ENCODE measurements at places on chromosomes 2 and 18.

DNA sequence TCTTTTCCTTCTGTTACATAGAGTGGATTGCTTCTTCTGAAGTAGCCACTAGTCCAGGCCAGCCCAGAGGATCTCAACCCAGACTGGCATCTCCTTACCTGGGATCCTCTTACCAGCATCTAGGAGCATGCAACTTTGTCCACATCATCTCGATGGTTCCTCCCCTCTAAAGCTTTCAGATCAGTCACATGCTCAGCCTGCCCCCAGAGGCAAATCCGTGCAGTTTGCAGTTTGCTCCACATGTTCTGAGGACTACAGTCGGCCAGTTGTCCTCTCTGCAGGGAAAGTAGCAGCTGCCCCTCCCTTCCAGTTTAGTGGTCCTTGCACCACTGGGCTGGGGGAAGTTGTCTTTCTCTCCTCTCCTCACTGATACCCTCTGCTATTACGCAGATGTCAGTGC, 259.8 kb upstream of the APCDD1 start:
- no peak for DNase-seq

DNA sequence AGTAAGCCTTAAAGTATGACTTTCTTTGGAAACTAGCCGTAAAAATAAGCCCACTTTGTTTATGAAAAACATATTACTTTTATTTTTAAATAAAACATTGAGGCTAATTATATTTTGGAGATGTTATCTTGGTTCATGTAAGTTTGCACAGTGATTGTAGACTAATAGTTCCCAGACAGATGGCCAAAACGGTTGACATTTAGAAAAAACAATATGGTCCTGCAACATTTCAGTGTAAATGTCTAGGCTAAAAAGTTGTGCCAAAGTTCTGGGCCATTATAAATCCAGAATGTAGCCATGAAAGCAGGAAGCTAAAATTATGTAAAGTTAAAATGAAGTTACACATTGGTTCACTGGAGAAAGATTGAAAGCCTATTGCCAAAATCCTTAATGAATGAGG, 43.6 kb downstream of the SLC5A7 start:
- no peak for DNase-seq

- no peak for DNase-seq
Measured at GRCh38 chr2:73266061-73266901, 18.0 kb downstream of the FBXO41 start.

GRCh38 chr2:228507231-228507824, 325.8 kb upstream of the SPHKAP start:
- no peak for DNase-seq

GRCh38 chr18:78410094-78410786, 569.4 kb upstream of the SALL3 start:
- no peak for DNase-seq

DNA sequence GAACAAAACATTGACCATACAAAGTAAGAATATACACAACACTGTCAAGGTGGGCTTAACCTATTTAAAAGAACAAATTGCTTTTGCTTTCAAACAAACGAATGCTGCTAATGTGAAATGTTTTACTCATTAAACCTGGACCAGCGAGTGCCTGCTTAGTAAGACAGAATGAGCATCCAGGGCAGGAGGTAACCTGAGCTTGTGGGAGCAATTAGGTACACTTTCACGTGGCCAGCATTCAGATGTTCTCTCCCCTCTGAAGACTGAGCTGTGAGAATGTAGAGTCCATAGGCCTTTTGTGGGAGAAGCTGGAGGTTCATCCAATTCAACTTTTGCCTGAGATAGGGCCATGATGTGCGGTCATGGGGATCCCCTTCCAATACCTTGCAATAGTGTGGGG, 266.5 kb downstream of the TSN start:
- no peak for DNase-seq

DNA sequence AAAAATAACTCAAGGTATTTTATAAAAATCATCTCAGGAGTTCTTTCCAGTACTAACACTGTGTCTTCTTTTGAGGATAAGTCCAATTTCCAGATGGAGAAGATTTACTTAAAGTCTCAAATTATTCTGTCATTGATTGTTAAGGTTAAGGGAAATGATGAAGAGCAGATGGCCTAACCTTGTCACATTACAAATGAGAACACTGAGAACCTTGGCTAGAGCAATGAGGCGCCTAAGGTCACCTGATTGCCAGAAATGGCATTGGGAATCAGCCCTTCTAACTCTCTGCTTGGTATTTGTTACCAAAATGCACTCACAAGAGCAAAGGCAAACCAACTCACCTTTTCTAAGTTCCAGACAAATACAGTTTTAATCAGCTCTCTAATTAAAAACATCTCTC, 835.1 kb downstream of the RNF144A start:
- no peak for DNase-seq

DNA sequence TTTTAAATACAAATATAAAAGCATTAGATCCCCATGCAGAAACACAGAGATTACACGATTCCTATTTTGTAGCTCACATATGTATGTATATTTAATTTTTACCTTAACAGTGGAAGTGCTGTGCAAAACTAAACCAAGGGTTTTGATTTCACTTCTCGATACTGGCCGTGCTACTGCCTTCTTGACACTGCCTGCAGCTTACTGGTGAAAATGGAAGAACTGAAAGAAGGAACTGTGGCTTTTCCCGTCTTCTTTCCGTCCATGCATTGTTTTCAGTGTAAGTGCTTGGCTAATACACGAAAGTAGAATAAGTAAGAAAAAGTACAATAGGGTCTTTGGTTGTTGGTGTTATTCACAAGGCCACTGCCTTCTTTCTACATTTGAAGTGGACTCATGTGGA, 129.5 kb downstream of the NDUFA10 start:
- no peak for DNase-seq

GRCh38 chr2:187956906-187957534, 334.7 kb upstream of the GULP1 start:
- no peak for DNase-seq

GRCh38 chr2:215465256-215465655, 29.4 kb upstream of the FN1 start:
- DNase-seq = no peak

- no peak for DNase-seq
Measured at GRCh38 chr18:57328665-57329064, 23.7 kb upstream of the ST8SIA3 start.

All from stimulated activated CD8-positive, alpha-beta memory T cell treated with anti-CD3 and anti-CD28 coated beads, Interleukin-12 subunit alpha, Interleukin-12 subunit beta, amount 100 ng/mL, for 1 hour (primary cell).